ENCODE measurements at places on chromosomes 7 and 10.

GRCh38 chr10:125003901-125004467 lies 62.1 kb downstream of the ZRANB1 start:
- DNase-seq, result no peak

DNA sequence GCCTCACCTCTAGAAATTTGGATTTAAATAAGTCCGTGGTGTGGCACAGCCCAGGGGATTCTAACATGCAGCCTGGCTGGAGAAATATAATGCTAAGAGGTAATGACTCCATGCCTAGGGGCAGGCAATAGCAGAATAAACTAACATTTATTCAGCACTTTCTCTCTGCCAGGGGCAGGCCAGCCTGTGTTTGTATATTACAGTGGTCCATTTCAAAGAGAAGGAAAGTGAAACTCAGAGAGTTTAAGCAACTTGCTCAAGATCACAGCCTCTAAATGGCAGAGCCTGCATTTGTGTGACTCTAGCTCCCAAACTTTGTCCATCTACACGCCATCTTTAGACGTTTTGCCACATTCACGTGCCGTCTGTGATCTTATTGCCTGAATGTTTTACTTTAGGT lies 6.7 kb upstream of the LRRC18 start:
- no peak for DNase-seq

GRCh38 chr10:50540069-50540825 lies 83.5 kb downstream of the SGMS1 start:
- no peak for DNase-seq

- no peak for DNase-seq
Observed at GRCh38 chr7:4472728-4473127, 209.4 kb upstream of the FOXK1 start.

DNA sequence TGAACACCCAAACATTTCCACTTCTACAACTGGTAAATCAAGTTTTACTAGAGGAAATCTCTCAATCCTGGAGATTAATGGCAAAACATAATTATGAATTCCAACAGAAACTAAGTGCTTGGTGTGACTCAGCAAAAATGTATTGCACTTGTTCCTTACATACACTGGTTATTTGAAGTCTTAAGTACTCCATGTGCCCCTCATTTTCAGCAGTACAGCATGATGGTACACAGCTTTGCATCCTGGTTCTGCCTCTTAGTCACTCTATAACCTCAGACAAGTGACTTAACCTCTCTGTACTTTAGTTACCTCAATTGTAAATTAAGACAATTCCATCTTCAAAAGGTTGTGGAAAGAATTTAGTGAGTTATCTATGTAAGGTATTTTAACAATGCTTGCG lies 12.9 kb downstream of the SLC16A12 start:
- DNase-seq, result peak; percentile 32

DNA sequence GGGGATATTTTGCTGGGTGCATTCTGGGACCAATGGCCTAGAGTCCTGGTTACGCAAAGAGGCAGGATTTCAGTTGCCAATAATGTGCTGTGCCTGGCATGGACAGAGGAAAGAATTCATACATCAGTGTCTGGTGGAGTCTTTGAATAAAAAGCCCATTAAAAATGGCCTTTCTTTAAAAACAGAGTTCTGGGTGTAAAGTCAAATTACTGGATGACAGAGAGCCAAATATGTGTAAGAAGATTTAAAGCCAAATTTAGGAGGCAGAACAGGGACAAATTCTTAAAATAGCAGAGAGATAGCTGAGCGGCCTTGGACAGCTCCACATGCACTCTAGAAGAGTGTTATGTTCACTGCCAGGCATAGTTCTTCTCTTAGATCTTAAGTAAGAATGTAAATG lies 60.8 kb upstream of the MEOX2 start:
- DNase-seq, result peak; percentile 51

GRCh38 chr7:77913977-77914607 lies 115.5 kb downstream of the PHTF2 start:
- DNase-seq, result peak; percentile 5

- no peak for DNase-seq
Observed at GRCh38 chr10:55627501-55628051, 733.5 kb downstream of the ZWINT start.

DNA sequence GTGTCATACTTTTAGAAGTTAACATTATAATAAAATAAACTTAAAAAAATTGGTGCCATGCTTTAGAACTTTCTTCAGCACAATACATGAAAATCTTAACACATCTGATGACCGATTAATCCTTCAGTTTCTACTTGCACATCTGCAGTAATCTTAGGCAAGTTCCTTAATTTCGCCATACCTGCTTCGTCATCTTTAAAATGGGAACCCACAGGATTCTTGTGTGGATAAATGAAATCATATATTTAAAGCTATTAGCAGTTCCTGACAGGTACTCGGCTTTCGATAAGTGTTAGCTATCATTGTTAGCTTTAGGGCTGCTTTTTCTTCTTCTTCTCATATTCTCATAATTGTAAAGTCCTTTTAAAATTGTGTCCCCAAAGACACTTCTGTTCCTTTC lies 907 bp upstream of the VPS50 start:
- DNase-seq, result no peak

DNA sequence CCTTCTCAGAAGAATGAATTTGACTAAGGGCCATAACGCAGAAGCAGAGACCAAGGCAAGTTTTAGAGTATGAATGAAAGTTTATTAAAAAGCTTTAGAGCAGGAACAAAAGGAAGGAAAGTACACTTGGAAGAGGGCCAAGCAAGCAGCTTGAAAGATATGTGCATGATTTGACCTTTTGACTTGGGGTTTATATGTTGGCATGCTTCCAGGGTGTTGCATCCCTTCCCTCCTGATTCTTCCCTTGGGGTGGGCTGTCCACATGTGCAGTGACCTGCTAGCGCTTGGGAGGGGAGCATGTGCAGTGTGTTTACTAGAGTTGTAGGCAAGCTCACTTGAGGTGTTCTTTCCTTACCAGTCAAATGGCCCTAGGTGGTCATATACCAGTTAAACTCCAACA lies 37.9 kb upstream of the LRRN3 start:
- DNase-seq, result no peak

DNA sequence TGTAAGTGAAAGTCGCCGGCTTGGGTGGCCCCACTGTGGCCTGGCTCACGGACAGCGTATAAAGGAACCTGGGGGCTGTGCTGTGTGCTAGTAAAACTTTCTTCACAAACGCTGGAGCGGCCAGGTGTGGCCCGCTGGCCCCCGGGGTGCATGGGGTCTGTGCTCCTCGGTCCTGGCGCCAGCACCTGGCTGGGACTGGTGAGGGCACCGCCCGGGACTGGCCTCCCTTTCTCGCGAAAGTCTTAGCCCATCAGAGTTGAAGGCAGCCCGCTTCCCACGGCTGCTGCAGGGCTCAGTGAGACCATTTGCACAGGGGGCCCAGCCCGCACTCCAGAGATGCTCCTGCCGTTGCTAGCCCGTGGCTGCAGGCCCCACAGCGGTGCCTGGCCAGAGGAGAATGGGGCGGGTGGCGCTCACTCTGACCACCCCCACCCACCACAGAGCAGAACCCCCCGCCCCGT lies 5.8 kb downstream of the PWWP2B start:
- no peak for DNase-seq

DNA sequence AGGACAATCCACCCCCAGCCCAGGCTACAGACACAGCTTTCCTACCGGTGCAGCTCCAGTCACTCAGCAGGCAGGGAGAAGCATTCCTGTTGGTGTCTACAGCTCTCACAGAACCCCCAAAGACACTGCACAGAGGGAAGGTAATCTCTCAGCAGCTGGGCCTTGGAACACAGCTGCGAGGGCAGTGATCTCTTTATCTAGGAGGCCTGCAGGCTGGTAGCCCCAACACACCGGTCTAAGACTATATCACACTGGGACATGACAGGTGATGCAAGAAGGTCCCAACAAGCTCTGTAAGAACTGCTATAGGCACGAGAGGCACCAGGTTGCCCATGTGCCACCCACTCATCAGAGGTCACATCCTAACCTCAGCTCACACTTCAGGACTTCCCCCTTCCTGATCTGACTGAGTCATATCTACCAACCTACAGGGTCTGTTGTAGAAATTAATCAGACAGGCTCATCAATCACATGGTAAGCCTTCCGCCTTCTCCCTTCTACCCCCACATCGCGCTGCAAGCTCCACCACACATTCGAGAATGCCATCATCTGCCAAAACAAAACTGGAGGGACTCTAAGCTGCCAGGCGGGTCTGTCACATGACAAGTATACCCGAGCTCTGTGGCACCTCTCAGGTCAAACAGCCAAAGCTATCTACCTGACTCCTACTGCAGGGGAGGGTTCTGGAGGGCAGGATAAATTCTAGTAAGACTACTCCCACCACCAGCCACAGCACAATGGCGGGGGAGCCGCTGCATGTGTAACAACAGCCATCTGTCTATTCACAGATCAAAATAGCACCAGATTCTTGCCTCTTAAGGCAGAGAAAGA lies 26.1 kb downstream of the FAM53B start:
- DNase-seq, result no peak
